ENCODE measurements at places on chromosomes 11 and 22.

- no peak for DNase-seq
These were observed 20.1 kb downstream of the OOSP3 start for GRCh38 chr11:59898650-59899049.

GRCh38 chr11:69670158-69670845 lies 4.9 kb downstream of the LTO1 start:
- peak; percentile 56 for DNase-seq

DNA sequence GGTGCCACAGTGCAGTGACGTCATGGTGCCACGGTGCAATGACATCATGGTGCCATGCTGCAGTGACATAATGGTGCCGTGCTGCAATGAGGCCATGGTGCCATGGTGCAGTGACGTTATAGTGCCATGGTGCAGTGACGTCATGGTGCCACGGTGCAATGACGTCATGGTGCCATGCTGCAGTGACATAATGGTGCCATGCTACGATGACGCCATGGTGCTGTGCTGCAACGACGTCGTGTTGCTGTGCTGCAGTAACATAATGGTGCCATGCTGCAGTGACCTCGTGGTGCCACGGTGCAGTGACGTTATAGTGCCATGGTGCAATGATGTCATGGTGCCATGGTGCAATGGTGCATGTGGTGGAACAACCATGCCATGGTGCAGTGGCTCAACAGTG lies 45.3 kb downstream of the DHCR7 start:
- DNase-seq = no peak

- peak; percentile 61 for DNase-seq
These were observed 668 bp downstream of the MADD start for GRCh38 chr11:47270331-47271271.

DNA sequence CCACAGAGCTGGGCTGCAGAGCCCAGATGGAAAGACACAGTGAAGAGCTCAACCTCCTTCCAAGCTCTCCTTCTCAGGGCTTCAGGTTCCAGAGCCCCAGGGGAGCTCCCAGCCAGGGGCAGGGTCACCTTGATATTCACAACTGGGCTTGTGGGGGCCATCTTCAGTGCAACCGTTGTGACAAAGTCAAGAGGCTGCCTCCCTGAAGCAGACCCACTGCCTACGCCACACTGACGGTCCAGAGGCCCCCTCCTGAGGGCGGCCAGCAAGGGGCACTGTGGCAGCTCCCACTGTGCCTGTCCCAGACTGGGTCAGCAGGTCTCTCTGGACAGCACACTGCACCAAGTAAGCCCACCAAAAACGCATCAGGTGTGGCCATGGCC lies 84.1 kb downstream of the DGCR2 start:
- no peak for DNase-seq

GRCh38 chr11:62205441-62205840 lies 3.0 kb upstream of the SCGB2A1 start:
- no peak for DNase-seq

Data from astrocyte (in vitro differentiated cells and primary cell).